GM23248 (cell line): ENCODE measurements at places on chromosomes 16 and 17.
A peak's percentile ranks its signal among the peaks of the same experiment; 100 is the strongest.

- H3K4me1 ChIP-seq = peaks cover 29% of the 10 kb centered on the region
- H3K27ac ChIP-seq = peak overlapping the region; percentile 99
- H3K4me3 ChIP-seq = peak overlapping the region; percentile 50
- DNase-seq = peak; percentile 98
- no peaks in the 10 kb centered on the region for H3K36me3 ChIP-seq
Measured at GRCh38 chr17:43469145-43469544, 14.6 kb upstream of the DHX8 start.

DNA sequence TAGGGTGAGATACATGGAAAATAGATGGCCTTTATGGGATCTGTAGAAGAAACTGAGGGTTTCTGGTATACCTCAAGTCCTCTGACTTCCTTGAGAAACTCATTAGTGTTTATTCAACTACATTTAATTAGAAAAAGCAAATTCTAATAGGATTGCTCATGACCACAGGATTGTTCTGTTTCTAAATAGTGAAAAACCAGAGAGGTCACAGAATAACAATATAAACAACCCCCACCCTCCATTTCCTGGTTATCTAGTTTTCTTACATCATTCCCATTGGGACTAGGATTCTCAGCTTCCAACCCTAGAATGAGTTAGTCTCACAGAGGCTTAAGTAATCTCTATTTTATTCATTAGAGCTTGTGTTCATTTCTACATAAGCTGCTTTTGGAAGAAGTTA is 30.0 kb downstream of the SF3B3 start:
- H3K27me3 ChIP-seq = no peaks in the 10 kb centered on the region

GRCh38 chr17:35192708-35193107 is 1.5 kb downstream of the SLC35G3 start:
- DNase-seq = no peak
- no peak overlapping the region for H3K4me3 ChIP-seq
- no peaks in the 10 kb centered on the region for H3K36me3 ChIP-seq
- no peak overlapping the region for H3K27ac ChIP-seq

- no peaks in the 10 kb centered on the region for H3K27me3 ChIP-seq
- no peak overlapping the region for H3K27ac ChIP-seq
- H3K4me1 ChIP-seq = peaks cover 44% of the 10 kb centered on the region
- no peak for DNase-seq
- no peaks in the 10 kb centered on the region for H3K36me3 ChIP-seq
Measured at GRCh38 chr16:67299269-67299668, 19.9 kb downstream of the PLEKHG4 start.

DNA sequence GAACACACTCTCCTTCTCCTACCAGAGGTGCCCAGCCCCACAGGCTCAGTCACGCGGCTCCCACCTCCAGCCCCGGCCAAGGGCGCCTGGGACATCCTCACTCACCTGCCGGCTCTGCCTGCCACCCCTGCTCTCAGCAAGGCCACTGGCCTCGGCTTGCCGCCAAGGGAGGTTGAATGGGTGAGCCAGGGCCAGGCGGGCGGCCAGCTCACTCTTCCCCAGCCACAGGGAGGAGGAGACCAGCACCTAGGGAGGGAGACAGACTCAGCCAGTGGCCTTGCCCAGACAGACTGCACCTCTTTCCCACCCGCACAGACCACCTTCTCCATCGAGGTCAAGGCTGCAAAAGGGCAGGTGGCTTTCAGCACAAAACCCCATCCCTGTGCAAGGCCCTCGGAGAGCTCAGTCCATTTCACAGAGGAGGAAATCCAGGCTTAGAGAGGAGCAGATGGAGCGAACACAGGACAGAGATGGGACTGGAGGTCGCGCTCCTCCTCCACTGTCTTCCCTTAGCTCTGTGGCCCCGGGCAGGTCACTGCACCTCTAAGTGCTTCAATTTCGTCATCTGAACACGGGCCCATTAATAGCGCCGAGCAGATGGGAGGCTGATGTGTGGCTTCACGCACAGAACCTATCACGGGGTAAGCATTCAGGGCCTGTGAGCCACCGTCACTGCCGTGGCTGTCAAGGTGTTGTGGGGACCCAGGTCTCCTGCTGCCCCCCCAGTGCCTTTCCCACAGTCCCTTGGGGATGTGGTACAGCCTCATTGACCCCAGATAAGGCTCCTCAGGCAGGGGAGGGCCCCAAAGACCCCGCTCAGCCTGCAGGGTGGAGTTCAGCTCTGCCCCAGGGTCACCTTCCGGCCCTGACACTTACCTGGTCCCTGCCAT is 56.1 kb downstream of the RMI2 start:
- no peaks in the 10 kb centered on the region for H3K36me3 ChIP-seq
- H3K27ac ChIP-seq = no peak overlapping the region
- no peaks in the 10 kb centered on the region for H3K4me1 ChIP-seq
- peak; percentile 22 for DNase-seq
- H3K27me3 ChIP-seq = no peaks in the 10 kb centered on the region

- no peaks in the 10 kb centered on the region for H3K36me3 ChIP-seq
- no peak overlapping the region for H3K4me3 ChIP-seq
- H3K27ac ChIP-seq = no peak overlapping the region
- H3K4me1 ChIP-seq = no peaks in the 10 kb centered on the region
- H3K27me3 ChIP-seq = no peaks in the 10 kb centered on the region
- no peak for DNase-seq
Measured at GRCh38 chr16:51707666-51708065, 556.6 kb upstream of the SALL1 start.

GRCh38 chr16:79909571-79909970 is 309.0 kb upstream of the MAF start:
- no peak for DNase-seq
- no peak overlapping the region for H3K27ac ChIP-seq
- no peaks in the 10 kb centered on the region for H3K36me3 ChIP-seq
- no peaks in the 10 kb centered on the region for H3K27me3 ChIP-seq
- H3K4me3 ChIP-seq = no peak overlapping the region
- H3K4me1 ChIP-seq = no peaks in the 10 kb centered on the region

DNA sequence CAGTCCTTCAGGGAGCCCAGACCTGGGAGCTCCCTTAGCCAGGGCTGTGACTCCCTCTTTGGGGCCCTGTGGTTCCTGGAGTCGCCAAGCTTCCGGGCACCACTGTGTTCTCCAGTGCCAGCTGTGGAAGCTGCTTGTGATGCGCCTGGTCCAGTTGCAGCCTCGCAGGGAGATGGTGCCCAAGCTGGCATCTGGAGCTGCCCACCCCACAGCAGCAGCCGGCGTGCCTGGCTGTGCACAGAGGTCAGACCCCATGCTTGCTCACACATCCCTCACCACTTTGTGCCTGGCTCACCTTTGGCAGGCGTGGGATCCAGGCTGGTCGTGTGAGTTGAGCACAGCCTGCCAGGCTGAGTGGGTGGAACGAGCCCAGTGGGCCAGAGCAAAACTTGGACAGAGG is 18.2 kb downstream of the RHOT1 start:
- no peaks in the 10 kb centered on the region for H3K27me3 ChIP-seq
- H3K36me3 ChIP-seq = no peaks in the 10 kb centered on the region
- H3K4me1 ChIP-seq = peaks cover 24% of the 10 kb centered on the region
- DNase-seq = no peak
- H3K4me3 ChIP-seq = no peak overlapping the region
- no peak overlapping the region for H3K27ac ChIP-seq

DNA sequence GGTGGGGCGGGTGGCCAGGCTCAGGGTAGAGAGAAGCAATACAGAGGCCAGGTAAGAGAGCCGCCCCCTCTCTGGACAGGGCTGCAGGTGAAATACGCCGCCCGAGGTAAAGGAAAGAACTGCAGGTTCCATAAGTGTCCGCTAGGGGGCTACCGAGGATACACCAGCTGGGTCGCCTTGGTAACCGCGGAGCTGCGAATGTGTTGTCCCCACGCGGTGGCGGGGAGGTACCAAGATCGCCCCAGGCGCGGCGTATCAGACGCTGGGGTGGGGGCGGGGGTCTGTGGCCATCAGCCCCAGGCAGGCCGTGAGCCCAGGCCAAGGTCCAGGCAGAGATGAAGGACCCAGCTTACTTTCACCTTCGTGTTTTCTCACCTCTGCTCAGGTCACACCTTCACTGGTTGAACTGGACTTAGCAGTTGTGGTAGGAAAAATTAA is 18.4 kb upstream of the ZFP90 start:
- H3K27ac ChIP-seq = no peak overlapping the region
- H3K4me1 ChIP-seq = no peaks in the 10 kb centered on the region
- DNase-seq = peak; percentile 94
- no peaks in the 10 kb centered on the region for H3K36me3 ChIP-seq

DNA sequence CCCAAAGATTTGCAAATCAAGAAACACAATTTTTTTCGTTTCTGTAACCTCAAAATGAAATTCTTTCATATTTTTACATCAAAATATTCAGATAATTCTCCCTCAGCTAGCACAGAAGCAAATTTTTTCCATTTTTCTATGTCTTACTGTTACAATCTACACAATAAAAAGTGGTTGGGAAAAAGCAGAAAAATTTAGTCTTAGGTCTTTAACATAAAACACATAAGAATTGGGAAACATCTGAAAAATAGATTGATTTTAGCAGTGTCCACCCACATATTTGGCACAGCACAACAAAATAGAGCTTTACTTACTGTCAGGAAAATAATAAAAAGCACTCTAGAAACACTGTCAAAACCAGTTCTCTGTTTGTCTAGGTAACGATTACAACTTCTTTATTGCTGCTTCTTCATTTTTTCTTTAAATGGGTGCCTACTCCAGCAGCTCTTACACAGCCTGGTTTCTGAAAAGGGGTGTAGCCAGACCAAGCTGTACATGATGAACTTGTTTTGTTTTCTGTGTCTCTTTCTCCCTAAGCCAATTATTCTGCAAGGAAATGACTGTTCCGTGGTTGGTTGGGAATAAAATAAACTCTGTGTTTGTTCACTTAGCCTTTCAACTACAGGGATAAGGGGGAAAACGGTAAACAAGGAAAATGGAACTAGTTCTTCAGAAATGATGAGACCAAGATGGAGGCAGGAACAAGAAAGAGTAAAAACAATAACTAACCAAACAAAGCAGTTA is at the start of gene ABCA6:
ABCA6 (minus strand) TSS at position 465 of the 744 bp plus-strand sequence. CDS start 1,192 bp downstream, outside the sequence.
- H3K27me3 ChIP-seq = no peaks in the 10 kb centered on the region
- H3K27ac ChIP-seq = peak within 1 kb of the TSS; percentile 88
- H3K4me1 ChIP-seq = peaks cover 42% of the 10 kb centered on the region
- DNase-seq = peak; percentile 70
- no peaks in the 10 kb centered on the region for H3K36me3 ChIP-seq

DNA sequence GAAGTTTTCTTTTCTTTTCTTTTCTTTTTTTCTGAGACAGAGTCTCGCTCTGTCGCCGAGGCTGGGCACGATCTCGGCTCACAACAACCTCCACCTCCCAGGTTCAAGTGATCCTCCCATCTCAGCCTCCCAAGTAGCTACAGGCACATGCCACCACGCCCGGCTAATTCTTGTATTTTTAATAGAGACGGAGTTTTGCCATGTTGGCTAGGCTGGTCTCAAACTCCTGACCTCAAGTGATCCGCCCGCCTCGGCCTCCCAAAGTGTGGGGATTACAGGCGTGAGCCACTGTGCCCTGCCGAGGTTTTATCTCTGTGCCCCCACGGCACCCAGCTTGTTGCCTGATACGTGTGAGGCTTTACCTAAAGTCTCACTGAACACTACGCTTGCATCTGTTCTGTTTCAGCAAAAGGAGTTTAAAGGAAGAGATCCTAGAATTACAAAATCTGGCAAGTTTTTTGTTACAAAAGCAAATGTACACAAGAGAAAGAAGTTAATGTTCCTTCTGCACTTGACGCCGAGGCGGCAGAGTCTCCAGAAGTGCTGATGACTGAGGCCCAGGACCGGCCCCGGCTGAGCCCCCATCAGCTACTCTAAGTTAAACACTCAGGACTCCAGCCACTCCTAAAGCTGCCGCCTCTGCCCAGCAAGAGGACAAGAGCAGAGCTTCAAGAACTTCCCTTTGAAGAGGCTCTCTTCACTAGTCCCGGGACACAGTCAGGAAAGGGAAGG is 9.2 kb downstream of the ABCA3 start:
- H3K36me3 ChIP-seq = no peaks in the 10 kb centered on the region
- no peak for DNase-seq
- H3K27ac ChIP-seq = no peak overlapping the region
- peaks cover 6% of the 10 kb centered on the region; the same call in 1 of the 2 replicates for H3K27me3 ChIP-seq

DNA sequence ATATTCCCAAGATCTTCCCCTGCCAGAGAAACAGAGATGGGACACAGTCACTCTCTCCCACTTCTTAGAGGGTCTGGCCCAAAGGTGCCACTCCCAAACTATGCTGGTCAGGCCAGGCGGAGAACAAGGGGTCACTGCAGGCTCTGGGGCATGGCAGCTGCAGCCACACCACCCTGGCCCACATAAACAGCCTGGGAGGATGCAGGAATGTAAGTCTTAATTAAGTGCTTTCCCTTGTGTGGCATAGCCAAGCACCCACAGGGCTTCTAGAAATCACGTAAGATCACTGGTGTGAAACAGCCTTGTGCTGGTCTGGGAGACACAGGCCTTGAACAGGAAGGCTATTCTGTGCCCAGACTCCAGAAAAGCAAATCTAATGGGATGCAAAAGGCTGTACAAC is 31.5 kb downstream of the ABCC12 start:
- no peak for DNase-seq
- H3K36me3 ChIP-seq = no peaks in the 10 kb centered on the region
- peaks cover 59% of the 10 kb centered on the region for H3K4me1 ChIP-seq
- H3K27me3 ChIP-seq = no peaks in the 10 kb centered on the region

GRCh38 chr17:35519906-35520442 is 17.5 kb downstream of the SLFN12L start:
- no peak for DNase-seq
- peaks cover 5% of the 10 kb centered on the region; the same call in 1 of the 2 replicates for H3K4me1 ChIP-seq
- peaks cover 35% of the 10 kb centered on the region for H3K27me3 ChIP-seq
- no peaks in the 10 kb centered on the region for H3K36me3 ChIP-seq

DNA sequence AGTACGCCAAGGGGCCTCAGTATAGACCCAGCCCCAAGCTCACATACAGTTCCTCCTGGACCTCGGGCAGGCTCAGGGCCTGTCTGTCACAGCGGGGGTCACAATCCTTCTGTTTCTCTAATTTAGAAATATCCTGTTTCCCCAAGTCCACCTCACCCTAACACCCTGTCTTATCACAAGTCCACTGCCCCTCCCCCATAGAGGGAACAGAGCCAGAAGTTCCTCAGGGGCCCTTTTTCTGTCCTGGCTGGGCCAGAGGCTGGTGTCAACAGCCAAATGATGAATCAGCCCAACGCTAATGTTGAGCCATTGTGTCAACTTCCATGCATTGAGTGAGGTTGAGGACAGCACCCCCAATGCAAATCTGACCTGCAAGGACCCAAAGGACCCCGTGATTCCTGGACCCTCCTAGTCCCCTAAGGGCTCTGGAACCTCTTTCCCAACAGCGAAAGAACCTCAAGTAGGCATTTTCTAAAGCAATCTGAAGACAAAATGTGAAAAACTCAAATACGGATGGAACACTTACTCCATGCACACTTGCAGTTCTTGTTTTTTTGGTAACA is 58.6 kb downstream of the PECAM1 start:
- no peaks in the 10 kb centered on the region for H3K27me3 ChIP-seq
- no peak overlapping the region for H3K27ac ChIP-seq
- no peak overlapping the region for H3K4me3 ChIP-seq
- no peaks in the 10 kb centered on the region for H3K36me3 ChIP-seq

GRCh38 chr17:5272322-5272721 is 9.8 kb upstream of the RABEP1 start:
- peak; percentile 24 for DNase-seq
- peaks cover 6% of the 10 kb centered on the region; the same call in 1 of the 2 replicates for H3K4me1 ChIP-seq
- H3K27ac ChIP-seq = no peak overlapping the region
- no peak overlapping the region for H3K4me3 ChIP-seq
- no peaks in the 10 kb centered on the region; the same call in 1 of the 2 replicates for H3K27me3 ChIP-seq
